ENCODE measurements at places on chromosomes 12 and 14.

DNA sequence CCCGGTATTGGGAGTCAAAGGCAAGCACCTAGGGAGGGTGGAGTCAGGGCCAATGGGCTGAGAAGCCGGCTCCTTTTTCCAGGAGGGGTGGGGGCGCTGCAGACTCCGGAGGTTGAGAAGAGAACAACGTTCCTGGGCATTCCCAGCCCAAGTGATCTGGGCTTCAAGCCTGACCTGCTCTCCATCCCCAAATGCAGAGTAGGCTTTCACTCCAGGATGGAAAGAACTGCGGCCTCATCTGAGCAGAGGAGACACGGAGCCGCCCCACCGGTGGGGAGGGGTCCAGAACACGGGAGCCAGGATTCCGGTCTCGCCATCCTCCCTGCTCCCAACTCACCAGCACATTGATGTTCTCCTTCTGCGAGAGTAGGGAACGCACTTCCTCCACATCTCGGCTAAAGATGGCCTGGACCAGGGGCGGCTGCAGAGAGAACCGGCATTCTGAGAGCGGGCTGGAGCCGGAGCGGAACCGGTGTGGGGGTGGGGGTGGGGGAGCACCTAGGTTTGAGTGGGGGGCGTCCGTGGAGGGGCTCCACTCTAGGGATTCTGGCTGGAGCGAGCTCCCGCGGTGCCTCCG, 605 bp downstream of the ANKRD52 start:
- peak; percentile 34 for DNase-seq

GRCh38 chr12:105382771-105383622, 52.5 kb downstream of the C12orf75 start:
- DNase-seq: peak; percentile 68

DNA sequence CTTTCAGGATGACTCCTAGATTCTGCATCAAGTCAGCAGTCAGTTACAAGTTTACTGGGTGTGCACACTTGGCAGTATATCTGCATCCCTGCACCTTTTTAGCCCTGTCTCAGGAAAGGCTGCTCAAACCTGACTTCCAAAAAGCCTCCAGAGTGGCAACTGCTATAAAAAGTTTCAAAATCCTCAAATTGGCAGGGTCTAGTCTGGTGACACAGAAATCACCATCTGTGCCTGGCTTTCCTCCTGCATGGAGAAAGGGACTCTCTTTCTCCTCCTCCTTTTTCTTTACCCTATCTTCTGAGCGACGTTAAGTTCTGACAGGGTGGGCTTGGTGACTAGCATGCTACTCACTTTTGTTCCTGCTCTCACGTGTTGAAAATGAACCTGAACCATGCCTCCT, 679.5 kb downstream of the C12orf50 start:
- no peak for DNase-seq

DNA sequence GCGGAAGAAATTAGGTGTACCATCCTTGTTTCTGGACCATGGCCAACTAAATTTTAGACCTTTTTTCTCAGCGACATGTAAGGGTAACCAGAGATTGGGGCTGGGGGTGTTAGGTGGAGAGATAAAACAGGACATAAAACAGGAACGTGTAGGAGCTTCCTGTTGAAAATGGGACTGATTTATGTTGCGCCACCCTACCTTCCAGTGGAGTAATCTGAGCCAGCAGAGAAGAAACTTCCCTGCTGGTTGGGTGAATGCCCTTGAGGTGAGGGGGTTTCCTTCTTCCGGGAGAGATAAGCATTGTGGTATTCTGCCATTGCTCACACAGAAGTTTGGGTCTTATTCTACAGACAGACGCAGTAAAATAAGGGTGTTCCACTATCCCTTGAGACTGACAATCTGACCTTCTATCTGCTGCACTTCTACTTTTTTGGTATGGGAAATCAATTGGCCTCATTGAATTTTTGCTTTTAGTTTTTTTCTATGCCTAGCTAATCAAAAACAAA, 417.6 kb downstream of the PCNX1 start:
- DNase-seq: no peak

DNA sequence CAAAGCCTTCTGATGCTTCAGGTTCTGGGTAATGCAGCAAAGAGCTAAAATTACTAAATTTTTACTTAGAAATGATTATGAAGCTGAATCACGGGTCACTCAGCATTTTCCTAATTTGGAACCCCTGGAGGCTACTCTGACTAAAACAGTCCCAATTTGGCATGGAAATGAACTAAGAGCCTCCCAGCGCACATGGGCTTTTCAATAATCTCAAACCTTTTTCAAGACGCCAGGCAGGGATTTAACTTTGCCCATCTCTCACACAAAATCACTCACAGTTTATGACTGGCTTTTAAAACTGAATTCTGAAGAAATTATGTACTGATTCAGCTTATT, 68.3 kb downstream of the LLPH start:
- no peak for DNase-seq

GRCh38 chr14:82046512-82047226, 513.0 kb upstream of the SEL1L start:
- no peak for DNase-seq

DNA sequence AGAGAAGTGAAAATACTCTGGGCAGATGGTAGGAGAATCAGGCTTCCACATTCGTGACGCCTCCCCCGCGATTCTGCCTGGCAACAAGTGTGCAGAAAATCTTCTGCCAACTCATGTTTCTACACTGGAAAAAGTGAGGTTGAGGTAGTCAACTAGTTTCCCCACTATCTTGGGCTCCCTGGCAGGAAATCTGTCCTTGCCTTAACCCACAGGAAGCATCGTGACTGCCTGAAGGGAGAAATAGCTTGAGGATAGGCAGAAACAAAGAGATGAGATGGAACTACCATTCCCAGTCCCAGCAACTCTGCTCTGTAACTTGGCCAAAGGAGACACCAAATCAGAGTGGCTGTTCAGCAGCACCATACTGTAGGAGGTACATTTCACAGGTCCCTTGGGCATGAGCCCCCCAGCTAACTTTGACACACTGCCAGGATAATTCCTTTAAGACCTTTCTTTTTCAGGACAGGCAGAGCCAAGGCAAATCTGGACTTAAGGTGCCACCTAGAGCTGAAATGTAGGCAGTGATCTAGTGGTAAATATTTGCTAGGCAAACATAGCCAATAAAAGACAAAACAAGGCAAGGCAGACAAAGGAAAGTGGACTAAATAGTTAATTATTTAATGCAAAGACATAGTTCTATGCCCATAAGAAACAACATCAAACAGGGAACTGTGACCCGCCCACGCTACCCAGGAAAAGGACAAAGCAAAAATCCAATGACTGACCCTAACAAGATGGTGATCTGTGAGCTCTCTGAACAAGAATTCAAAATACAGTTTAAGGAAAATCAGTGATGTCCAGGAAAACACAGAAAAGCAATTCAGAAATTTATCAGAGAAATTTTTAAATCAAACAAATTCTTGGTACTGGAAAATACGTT, 205.1 kb downstream of the PTPRO start:
- DNase-seq: no peak

DNA sequence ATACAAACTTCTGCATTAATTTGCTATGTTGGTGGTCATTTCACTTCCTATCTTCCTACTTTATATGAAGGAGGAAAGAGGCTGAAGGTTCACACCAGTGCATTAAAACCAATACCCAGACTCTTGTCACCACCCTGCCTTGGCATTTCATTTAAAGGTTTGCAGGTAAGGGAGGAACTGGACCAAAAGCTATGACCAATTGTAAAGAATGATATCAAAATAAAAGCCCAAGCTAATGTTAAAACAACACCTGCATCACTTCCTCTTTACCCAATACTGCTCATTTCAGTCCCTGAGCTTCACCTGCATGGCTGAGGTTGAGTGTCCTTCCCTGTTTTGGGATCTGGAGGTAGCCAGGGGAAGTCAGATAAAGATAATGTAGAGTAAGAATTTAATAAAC, 47.2 kb upstream of the TMEM233 start:
- DNase-seq: no peak

GRCh38 chr12:96233939-96234461, 39.8 kb downstream of the ELK3 start:
- DNase-seq: no peak

DNA sequence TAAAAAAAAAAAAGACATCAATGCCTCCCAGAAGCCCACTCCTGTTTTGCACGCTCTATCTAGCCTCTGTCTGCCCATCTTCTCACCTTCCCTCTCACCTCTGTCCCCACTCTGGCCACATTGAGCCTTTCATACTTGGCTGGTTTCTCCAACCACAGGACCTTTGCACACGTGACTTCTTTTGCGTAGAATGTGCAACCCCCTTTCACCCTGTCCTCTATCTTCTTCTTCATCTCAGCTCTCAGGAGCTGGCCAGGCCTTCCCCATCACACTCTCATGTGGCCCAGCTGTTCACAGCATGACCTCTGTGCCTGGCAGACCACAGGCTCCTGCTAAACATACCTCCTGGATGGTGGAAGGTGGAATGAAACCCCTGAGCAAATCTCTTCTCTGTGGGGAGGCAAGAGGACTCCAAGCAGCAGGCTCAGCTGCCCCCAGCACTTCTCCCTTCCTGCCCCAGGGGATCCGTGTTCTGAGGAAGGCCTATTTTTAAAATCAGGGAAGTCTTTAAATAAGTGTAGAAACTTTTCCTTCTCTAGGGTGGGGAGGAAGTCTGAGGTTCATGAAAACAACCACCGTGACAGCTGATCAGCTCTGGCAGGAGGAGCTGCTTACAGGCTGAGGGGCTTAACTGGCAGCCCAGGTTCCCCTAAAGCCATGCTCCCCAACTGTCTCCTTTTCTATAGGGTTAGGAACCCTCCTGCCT, 11.6 kb downstream of the HVCN1 start:
- DNase-seq: no peak

- DNase-seq: no peak
Measured at GRCh38 chr14:62103464-62103863, 341.2 kb downstream of the SNAPC1 start.

GRCh38 chr12:2161473-2161872, 108.7 kb downstream of the CACNA1C start:
- DNase-seq: no peak

- no peak for DNase-seq
Measured at GRCh38 chr12:20616093-20616492, 79.0 kb upstream of the SLCO1C1 start.

DNA sequence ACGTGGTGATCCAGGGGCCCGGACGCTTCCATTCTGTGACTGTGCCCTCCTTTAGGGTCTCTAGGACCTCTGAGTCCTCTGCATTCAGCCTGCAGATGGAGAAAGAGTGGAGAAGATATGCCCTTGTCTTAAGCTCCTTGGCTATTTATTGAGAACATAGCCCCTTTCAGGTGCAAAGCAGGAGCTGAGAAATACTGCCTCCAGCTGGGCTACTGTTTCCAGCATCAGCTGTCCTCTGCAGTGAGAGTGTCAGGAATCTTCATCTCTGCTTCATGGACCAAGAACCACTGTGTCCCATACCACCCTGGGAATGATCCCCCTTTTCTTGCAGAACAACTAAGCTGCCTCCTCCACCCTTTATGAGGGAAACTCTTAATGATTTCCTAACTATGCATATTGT, 47.8 kb upstream of the CEP83 start:
- DNase-seq: no peak

- no peak for DNase-seq
Measured at GRCh38 chr14:37869633-37870032, 274.2 kb downstream of the TTC6 start.

GRCh38 chr14:36950812-36951211, 221.6 kb downstream of the SLC25A21 start:
- DNase-seq: no peak

DNA sequence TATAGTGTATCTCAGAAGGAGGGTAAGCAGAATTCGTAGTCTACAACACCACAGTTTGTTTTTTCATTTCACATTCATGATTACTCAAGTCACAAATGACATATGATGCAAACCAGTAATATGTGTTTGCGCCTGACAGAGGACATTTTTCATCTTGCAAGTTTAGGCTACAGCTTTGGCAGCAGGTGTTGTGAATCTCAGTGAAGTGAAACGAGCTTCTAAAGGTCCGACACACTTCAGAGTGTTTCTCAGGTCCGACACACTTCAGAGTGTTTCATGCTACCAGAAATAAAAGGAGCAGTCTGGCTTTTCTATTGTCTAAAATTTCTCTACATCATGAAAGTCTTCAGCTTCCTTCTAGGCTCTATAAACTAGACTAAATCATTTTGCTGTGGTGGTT, 22.7 kb downstream of the CLEC14A start:
- no peak for DNase-seq

GRCh38 chr12:67520606-67521005, 127.9 kb upstream of the DYRK2 start:
- no peak for DNase-seq

DNA sequence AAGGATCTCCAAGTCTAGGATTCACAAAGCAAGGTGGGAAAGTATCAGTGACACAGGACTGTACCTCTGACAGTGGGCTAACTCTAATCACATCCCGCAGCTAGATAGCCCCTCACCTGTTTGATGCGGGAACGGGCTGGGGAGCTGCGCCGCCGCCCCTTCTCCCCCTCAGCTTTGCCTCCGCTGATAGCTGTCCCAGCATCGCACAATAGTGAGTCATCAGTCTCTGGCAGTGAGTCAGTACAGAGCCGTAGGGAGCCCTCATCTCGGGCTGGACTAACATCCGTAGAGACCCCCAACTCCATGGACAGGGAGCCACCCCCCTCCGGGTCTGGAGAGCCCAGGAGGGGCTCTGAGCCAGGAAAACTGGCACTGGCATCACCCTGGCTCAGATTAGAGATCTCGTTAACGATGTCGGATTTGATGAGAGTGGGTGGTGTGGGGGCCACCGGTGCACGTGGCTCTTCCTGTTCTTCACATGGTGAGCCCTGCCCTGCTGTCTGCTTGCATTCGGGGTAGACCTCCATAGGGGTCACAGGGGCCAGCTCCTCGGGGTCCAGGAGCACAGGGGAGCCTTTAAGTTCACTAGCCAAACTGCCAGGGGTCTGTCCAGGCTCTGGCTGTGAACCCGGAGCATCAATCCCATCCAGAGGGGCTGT, 10.9 kb downstream of the KMT2D start:
- DNase-seq: no peak

GRCh38 chr12:99147130-99147529, 500.4 kb upstream of the GARIN6 start:
- DNase-seq: no peak

GRCh38 chr12:127150479-127150878, 1116.5 kb upstream of the TMEM132C start:
- no peak for DNase-seq

GRCh38 chr12:119901670-119902069, 24.6 kb upstream of the CIT start:
- no peak for DNase-seq

GRCh38 chr12:43063650-43064049, 474.1 kb upstream of the PRICKLE1 start:
- DNase-seq: no peak

- peak; percentile 8 for DNase-seq
Measured at GRCh38 chr14:47674543-47675465, 601 bp downstream of the MDGA2 start.

DNA sequence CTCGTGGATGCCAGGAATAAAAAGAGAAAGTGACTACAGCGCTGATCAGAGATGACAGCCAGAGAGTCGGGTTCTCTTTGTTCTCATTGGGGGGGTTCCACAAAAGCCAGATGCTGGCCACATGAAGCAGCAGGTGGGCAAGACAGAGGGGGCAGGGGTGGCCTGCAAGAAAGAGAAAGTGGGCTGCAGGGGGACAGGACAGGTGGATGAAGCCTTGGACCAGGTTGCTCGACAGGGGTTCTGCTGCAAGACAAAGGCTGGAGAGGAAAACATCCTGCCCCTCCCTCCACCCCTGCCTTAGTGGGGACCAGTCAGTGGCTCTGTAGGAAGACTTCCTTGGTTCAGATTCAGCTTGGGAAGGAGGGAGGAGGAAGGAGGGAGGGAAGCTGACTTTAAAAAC, 126.2 kb downstream of the KSR2 start:
- DNase-seq: no peak

All from SK-N-DZ (cell line).